ENCODE measurements at places on chromosomes 4 and X. TPM values are rescaled to one million over a fixed set of nuclear protein-coding genes. Genes with fewer than 3 reads are reported as not detected.

DNA sequence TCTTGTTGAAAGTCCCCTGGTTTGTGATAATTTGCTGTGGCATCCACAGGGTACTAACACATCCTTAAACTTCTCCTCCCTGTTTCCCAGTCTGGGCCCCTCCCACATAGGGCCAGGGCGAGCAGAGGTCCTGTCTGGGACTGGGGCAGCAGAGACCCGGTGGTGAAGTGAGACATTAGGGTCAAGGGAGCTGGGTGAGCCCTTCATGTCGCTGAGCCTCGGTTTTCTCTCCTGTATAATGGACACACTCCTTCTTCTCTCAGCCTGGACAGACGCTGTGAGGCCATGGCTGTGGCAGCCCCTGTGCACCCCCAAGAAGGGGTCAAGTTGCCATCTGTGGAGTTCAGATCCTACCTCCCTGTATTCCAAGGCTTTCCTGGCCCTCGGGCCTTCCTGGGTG, 33.0 kb upstream of the HMX1 start:
- H3K27ac ChIP-seq: no peak overlapping the region
- no peaks in the 10 kb centered on the region for H3K27me3 ChIP-seq

DNA sequence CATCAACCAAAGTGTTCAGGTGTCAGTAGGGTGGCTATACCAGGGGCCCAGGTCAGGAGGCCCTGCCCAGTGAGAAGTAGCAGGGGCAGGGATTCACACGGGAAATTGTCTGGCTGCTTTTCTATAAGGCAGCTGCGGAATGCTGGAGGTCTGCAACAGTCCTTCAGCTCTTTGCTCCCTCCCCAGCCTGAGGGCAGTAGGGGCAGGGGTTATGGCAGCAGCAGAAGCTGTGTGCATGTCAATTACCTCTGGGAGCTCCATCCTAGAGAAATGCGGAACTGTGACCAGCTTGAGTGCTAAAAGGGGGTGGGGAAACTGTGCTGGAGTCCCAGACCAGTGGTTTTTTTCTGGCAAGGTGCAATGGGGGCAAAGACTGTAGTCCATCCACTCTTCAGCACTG, 810.4 kb downstream of the PCDH7 start:
- no peaks in the 10 kb centered on the region for H3K36me3 ChIP-seq
- no peak overlapping the region for H3K4me3 ChIP-seq
- no peaks in the 10 kb centered on the region for H3K4me1 ChIP-seq
- no peak overlapping the region for H3K27ac ChIP-seq
- no peaks in the 10 kb centered on the region for H3K27me3 ChIP-seq

The ANXA3 gene
- total RNA-seq: 54.3 TPM

GRCh38 chr4:37881811-37882210, 9.1 kb upstream of the TBC1D1 start:
- H3K4me3 ChIP-seq: no peak overlapping the region
- DNase-seq: no peak
- peaks cover 3% of the 10 kb centered on the region for H3K4me1 ChIP-seq
- no peaks in the 10 kb centered on the region for H3K27me3 ChIP-seq
- no peaks in the 10 kb centered on the region for H3K36me3 ChIP-seq

DNA sequence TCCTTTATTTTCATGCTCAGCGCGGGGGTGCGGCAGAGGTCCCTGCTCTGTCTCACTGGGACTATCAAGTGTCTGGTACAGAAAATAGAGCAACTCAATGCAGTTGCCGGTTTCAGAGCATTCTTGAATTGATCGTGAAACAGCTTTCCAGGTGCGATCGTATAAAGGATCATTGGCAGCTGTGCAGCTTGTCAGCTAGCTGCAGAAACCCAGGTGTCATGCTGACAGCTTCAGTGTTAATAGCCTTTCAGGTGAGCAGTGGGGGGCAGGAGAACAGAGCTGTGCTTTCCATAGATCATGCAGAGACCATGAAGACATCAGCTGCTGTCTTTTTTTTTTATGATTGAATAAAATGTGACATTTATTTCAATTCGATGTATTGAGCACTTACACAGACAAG, 583.9 kb downstream of the NLGN4X start:
- H3K4me3 ChIP-seq: no peak overlapping the region
- no peaks in the 10 kb centered on the region for H3K36me3 ChIP-seq
- no peaks in the 10 kb centered on the region for H3K27me3 ChIP-seq
- DNase-seq: no peak
- no peak overlapping the region for H3K27ac ChIP-seq

The CNGA1 gene
- total RNA-seq: 4.4 TPM

DNA sequence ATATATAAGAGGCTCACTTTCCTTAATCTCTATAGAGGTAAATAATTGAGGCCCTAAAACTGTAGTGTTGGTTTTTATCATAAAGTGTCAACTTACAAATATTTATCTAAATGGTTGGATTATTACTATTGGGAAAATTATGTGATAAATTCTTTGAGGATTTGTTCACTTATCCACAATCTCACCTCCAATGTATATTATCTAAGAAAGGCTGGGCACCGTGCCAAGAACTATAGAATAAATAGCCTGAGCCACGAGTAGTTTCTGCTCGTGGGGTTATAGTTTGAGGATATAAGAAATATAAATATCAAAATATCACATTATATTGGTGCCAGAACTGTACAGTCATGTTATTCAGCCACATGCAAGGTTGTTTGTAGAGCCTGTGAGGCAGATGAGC, 177.9 kb downstream of the VEGFC start:
- DNase-seq: no peak
- H3K27ac ChIP-seq: no peak overlapping the region
- no peaks in the 10 kb centered on the region for H3K36me3 ChIP-seq
- no peaks in the 10 kb centered on the region for H3K4me1 ChIP-seq
- no peaks in the 10 kb centered on the region for H3K27me3 ChIP-seq

The CABS1 gene
- total RNA-seq: not detected

The CRLF2 gene
- total RNA-seq: 0.84 TPM

GRCh38 chr4:147843162-147843561, 111.3 kb downstream of the ARHGAP10 start:
- H3K4me1 ChIP-seq: peaks cover 2% of the 10 kb centered on the region
- no peak for DNase-seq
- no peak overlapping the region for H3K4me3 ChIP-seq
- H3K36me3 ChIP-seq: no peaks in the 10 kb centered on the region

The P2RY8 gene
- 2.8 TPM for total RNA-seq

DNA sequence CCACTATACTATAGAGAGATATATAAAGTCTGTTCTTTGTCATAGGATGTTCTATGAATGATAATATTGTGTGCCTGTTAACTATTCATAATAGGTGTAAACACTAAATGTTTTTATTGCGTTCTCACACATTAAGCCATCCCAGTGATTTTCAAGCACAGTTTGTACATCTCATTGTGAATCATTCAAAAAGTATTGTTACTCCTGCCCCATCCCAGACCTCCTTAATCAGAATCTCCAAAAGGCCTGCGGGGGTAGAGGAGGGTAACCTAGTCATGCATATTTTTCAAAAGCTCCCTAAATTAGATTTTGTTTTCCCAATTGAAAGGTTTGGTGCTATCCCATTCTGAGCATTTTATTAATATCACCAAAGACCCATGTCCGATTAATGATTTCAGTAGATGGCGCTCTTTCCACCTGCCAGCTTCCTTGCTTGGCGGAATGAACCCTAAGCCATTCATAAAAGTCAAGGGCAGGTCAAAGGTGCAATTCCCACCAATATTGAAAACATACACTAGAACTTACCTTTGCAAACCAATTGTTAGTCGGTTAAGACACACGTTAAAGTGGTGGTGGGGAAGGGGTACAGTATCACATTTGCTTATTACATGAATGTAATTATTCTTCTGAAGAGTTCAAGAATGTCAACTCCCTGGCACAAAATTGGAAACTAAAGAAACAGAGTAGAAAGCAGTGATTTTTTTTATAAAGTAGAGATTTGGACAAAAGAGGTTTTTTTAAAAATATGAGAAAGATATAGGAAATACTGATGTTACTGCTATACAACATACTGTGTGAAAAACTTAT, 5.8 kb upstream of the TET2 start:
- DNase-seq: peak; percentile 43
- no peaks in the 10 kb centered on the region for H3K4me1 ChIP-seq
- H3K36me3 ChIP-seq: no peaks in the 10 kb centered on the region

The RUFY3 gene
- total RNA-seq: 124 TPM

The MFAP3L gene
- 15.3 TPM for total RNA-seq

DNA sequence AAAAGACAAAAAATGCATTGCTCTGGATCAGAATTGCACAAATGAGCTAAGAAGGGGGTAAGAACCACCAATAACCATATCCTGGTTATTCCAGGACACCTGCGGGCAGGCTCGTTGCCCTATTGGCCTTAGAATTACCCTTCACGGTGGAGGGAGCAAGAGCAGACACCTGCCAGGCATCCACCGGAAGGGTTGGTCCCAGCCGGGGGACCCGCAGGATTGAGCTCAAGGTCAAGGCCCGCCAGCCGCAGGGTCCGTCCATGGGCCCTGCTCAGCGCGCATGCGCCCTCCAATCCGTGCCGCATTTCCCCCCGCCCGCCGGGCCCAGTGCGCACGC, 575 bp downstream of the SLC25A6 start:
- H3K4me1 ChIP-seq: peaks cover 62% of the 10 kb centered on the region
- no peak for DNase-seq
- H3K36me3 ChIP-seq: no peaks in the 10 kb centered on the region
- peak overlapping the region; percentile 94 for H3K4me3 ChIP-seq
- H3K27me3 ChIP-seq: no peaks in the 10 kb centered on the region
- peak overlapping the region; percentile 83 for H3K27ac ChIP-seq

DNA sequence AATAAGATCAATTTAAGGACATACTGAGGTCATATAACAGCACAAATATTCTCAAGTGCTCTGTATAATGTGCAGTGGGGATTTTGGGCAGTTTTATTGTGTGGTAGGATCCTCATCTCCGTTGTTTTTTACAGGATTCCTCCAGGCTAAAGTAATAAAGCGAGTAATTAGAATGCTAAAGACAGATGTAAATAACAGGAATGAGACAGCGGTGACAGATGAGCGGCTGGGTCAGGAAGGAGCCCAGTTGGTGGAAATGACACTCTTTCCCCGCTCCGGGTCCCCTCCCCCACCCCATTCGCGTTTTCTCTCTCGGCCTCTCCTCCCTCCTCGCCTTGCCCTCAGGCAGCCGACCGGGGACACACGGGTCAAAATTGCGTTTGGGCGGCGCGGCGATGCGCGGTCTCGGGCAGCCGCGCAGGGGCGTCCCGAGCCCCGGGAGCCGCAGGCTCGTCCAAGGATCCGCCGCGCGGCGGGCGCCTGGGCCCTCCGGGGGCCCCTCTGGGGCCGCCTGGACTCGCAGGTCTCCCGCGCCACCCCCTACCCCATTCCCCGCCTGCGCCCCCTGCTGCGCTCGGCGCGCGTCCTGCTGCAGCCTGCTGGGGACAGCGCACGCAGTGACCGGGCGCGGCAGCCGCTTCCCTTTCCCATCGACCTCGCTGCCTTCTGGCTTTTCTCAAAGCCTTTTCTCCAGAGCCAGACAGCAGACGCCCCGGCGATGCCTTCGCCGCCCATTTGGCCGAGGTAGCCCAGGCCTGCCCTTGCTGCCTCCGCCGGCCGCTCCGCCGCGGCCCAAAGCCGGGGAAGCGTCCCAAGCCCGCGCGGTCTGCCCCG, 16.2 kb downstream of the POU4F2 start:
- H3K36me3 ChIP-seq: no peaks in the 10 kb centered on the region
- peaks cover 54% of the 10 kb centered on the region for H3K27me3 ChIP-seq
- peak overlapping the region; percentile 23 for H3K4me3 ChIP-seq
- H3K4me1 ChIP-seq: no peaks in the 10 kb centered on the region

GRCh38 chr4:7375427-7375826, 59.3 kb downstream of the PSAPL1 start:
- H3K27me3 ChIP-seq: no peaks in the 10 kb centered on the region
- H3K4me3 ChIP-seq: no peak overlapping the region
- DNase-seq: no peak
- H3K27ac ChIP-seq: peak overlapping the region; percentile 76

The CLCN3 gene
- total RNA-seq: 28.8 TPM

The HSFX1 gene
- total RNA-seq: 2.1 TPM

The ABCG2 gene
- total RNA-seq: 12.0 TPM

The KLB gene
- total RNA-seq: 4.4 TPM

DNA sequence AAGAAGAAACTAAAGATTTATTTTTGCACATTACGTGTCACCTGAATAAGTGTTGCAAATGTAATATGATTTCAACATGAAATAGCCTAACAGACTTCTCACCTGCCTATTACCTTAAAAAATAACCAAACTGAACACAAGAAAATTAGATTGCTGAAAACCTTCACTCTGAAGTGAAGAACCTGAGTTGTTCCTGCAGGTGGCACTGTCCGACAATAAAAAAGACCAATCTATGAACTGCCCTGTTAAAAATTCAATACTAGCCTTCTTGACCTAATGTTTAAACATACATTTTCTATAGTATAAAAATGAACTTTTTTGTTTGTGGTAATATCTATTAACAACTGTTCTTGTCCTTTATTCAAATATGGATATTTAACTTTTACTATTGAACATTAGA, 69.2 kb upstream of the PNPLA4 start:
- H3K36me3 ChIP-seq: no peaks in the 10 kb centered on the region
- H3K27me3 ChIP-seq: no peaks in the 10 kb centered on the region
- H3K4me1 ChIP-seq: no peaks in the 10 kb centered on the region
- peak; percentile 20 for DNase-seq
- H3K27ac ChIP-seq: no peak overlapping the region

- no peaks in the 10 kb centered on the region for H3K36me3 ChIP-seq
- DNase-seq: no peak
- H3K27me3 ChIP-seq: no peaks in the 10 kb centered on the region
- H3K4me1 ChIP-seq: no peaks in the 10 kb centered on the region
These were observed 71.8 kb downstream of the TMA16 start for GRCh38 chr4:163566257-163566796.

DNA sequence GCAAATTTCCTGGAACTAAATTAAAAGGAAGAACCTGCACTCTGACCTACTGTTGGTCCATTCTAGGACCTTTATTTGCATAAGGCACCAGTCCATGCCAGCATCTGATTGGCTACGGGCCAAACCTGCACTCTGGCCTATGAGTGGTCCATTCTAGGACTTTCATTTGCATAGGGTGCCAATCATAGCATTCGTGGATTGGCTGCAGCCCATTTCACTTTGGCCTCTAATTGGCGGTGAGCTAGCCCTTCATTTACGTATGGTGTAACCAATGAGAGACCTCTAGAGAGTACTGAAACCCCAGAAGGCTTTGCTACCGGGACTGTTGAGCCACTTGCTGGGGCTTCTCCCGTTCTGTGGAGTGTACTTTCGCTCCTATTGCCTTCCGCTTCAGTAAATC, 6.1 kb upstream of the RNF175 start:
- no peak overlapping the region for H3K4me3 ChIP-seq
- H3K4me1 ChIP-seq: no peaks in the 10 kb centered on the region
- peaks cover under 1% of the 10 kb centered on the region for H3K27me3 ChIP-seq
- no peak overlapping the region for H3K27ac ChIP-seq

GRCh38 chr4:136900696-136901095, 631.6 kb downstream of the PCDH18 start:
- H3K27me3 ChIP-seq: no peaks in the 10 kb centered on the region
- H3K27ac ChIP-seq: no peak overlapping the region
- no peaks in the 10 kb centered on the region for H3K4me1 ChIP-seq
- H3K4me3 ChIP-seq: no peak overlapping the region

- no peak overlapping the region for H3K4me3 ChIP-seq
- H3K27me3 ChIP-seq: no peaks in the 10 kb centered on the region
- H3K36me3 ChIP-seq: peaks cover 6% of the 10 kb centered on the region
- DNase-seq: no peak
- no peaks in the 10 kb centered on the region for H3K4me1 ChIP-seq
- no peak overlapping the region for H3K27ac ChIP-seq
These were observed 1.8 kb upstream of the ZCCHC4 start for GRCh38 chr4:25310803-25311166.

GRCh38 chrX:50108264-50108663, 92.5 kb downstream of the AKAP4 start:
- H3K4me3 ChIP-seq: no peak overlapping the region
- H3K4me1 ChIP-seq: no peaks in the 10 kb centered on the region
- H3K27ac ChIP-seq: no peak overlapping the region
- no peaks in the 10 kb centered on the region for H3K27me3 ChIP-seq
- no peak for DNase-seq

The UGT8 gene
- total RNA-seq: 46.5 TPM

The DRP2 gene
- 204 TPM for total RNA-seq
